Testis (tissue), 5 donors: ENCODE measurements at places on chromosomes 1 and 21. TPM values are rescaled to one million over a fixed set of nuclear protein-coding genes. Genes with fewer than 3 reads are reported as not detected.

DNA sequence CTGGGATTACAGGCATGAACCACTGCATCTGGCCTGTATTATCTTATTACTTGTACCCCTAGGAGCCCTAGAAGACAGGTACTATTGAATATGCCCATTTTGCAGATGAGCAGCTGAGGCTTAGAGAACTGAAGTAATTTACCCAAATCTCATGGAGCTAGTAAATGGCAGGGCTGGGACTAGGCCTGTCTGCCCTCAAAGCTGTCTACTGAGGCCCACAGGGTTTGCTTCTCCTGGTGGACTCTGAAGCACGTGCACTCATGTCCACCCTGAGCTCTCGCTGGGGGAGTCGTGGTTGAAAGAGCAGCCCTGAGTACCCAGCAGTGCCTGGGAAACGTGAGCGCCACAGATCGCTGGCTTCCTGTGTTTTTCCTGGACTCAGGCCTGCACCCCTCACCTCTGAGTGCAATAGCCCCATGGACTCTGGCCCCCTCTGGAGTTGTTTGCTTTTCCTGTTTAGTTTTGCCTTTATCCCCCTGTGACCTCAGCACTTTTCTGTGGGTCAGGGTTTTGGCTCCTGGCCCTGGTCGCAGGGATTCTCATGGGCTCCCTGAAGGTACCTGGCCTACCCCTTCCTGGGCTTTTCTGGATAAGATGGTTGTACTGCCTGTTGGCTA is 52.4 kb downstream of the ARHGEF10L start:
- H3K27ac ChIP-seq: no peak overlapping the region
- H3K4me1 ChIP-seq: peaks cover 11% of the 10 kb centered on the region
- no peak overlapping the region for H3K4me3 ChIP-seq
- DNase-seq: no peak
- H3K27me3 ChIP-seq: no peaks in the 10 kb centered on the region

GRCh38 chr1:20492751-20493150 is 6.7 kb upstream of the CAMK2N1 start:
- H3K36me3 ChIP-seq: no peaks in the 10 kb centered on the region
- DNase-seq: no peak
- H3K27ac ChIP-seq: no peak overlapping the region
- no peak overlapping the region for H3K4me3 ChIP-seq

DNA sequence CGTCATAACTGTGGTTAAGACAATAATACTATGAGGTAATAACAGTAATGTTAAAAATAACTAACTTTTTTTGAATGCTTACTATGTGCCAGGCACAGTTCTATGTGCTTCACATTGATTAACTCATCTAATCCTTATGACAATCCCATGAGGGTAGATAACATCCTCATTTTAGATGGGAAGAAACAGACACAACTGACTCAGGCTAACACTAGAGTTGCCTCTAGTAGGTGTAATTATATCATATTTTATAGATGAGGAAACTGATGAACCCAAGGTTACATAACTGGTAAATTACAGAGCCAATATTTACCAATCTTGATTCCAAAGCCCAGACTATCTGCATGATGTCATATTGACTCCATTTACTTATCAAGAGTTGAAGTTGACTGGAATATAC is 23.5 kb downstream of the SERPINC1 start:
- no peaks in the 10 kb centered on the region for H3K36me3 ChIP-seq
- no peaks in the 10 kb centered on the region for H3K27me3 ChIP-seq
- H3K4me1 ChIP-seq: no peaks in the 10 kb centered on the region
- no peak overlapping the region for H3K27ac ChIP-seq

- H3K4me1 ChIP-seq: no peaks in the 10 kb centered on the region
- H3K27me3 ChIP-seq: no peaks in the 10 kb centered on the region
- no peak overlapping the region for H3K27ac ChIP-seq
These were observed 35.6 kb upstream of the ERG start for GRCh38 chr21:38533887-38534286.

GRCh38 chr1:207651583-207651982 is 6.7 kb downstream of the CR1L start:
- no peaks in the 10 kb centered on the region for H3K36me3 ChIP-seq
- no peaks in the 10 kb centered on the region for H3K4me1 ChIP-seq
- DNase-seq: no peak
- no peak overlapping the region for H3K4me3 ChIP-seq
- no peaks in the 10 kb centered on the region for H3K27me3 ChIP-seq
- no peak overlapping the region for H3K27ac ChIP-seq

DNA sequence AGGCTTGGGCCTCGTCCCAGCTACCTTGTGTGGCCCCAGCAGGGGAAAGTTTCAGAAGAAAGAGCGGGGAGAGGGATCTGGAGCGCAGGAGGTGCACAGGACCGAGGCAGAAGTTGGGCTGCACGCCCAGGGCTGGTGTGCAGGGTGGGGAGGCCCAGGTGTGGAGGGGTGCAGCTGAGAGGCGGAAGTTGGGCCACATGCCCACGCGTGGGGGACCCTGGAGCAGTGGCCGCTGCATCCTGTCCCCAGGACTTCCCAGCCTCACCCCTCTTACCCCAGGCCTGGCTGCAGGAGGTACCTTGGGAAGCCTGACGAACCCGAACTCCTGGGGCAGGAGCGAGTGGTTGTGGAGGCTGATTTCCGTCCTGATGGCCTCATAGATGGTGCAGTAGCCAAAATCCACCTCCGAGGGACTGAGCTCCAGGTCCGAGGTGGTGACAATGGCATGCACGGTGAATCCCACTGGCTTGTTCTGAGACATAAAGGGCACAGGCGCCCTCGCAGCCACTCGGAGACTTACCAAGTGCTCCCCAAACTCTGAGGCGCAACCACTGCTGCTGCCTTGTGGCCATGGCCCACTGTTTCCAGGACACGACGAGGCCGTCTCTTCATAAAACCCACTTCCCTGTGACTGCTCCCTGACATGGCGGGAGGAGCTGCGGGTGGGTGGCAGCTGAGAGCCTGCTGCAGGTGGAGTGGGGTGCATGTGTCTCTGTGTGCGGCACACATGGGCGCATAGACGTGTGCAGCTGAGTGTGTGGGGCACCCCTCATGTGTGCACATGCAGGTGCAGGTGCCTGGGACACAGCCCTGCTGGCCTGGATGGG is 20.4 kb upstream of the TMEM52 start:
- no peaks in the 10 kb centered on the region for H3K27me3 ChIP-seq
- no peak for DNase-seq
- H3K36me3 ChIP-seq: no peaks in the 10 kb centered on the region
- peaks cover 4% of the 10 kb centered on the region for H3K4me1 ChIP-seq
- no peak overlapping the region for H3K4me3 ChIP-seq

DNA sequence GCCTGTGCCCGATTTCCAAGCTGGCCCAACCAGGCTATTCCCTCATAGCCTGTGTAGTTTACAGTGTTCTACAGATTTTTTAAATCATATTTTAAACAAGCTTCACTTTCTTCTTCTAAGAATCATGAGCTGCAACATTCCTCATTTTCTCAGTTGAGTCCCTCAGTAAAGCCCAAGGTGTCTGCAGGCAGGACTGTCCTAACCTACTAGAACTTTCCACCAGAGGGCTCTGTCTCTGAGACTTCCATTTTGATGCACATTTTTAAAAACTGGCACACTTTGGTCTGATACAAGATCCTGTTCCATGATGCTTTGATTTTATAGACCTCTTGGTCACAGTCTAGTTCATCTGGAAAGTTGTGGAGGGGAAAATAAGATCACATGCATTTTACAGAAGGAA is 21.6 kb upstream of the SLAMF6 start:
- H3K4me3 ChIP-seq: no peak overlapping the region
- H3K27ac ChIP-seq: no peak overlapping the region
- H3K4me1 ChIP-seq: no peaks in the 10 kb centered on the region
- no peaks in the 10 kb centered on the region for H3K36me3 ChIP-seq

DNA sequence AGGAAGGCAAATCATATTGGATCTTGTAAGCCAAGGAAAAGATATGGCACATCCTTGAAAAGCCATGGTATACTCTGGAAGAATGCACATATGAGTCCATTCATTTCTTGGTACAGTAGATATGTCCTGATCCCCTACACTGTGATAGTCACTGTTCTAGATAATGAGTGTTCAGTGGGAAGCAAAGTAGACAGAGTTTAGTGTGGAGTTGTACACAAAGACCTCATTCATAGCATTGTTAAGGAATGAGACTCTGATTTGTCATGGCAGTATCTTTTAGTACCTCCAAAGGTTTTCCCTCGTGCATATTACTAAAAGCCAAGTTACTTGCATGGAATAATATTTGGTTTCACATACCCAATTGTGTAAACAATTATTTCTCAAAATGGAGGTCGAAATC is 204.7 kb downstream of the NFIA start:
- no peaks in the 10 kb centered on the region for H3K36me3 ChIP-seq
- no peaks in the 10 kb centered on the region for H3K27me3 ChIP-seq
- H3K4me3 ChIP-seq: no peak overlapping the region
- H3K4me1 ChIP-seq: peaks cover 13% of the 10 kb centered on the region
- peak overlapping the region; percentile 28 for H3K27ac ChIP-seq

The TLCD4 gene
- 25.2 TPM for total RNA-seq

DNA sequence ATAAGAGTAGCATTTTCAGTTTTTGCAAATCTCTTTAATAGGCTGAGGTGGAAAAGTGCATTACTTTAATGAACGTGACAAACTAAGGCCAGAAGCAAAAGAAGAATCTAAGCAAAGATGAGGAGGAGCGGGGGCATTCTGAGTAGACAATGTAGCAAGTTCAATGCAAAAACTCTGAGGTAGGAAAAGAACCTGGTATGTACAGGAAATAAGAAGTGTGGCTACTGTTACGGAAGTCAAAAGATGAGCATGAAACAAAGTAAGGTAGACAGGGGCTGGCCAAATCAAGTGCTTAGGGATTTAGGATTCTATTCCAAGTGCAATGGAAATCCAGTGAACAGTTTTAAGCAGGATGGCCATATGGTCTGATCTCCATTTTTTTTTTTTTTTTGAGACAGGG is 63.7 kb downstream of the TOR3A start:
- H3K4me3 ChIP-seq: no peak overlapping the region
- H3K36me3 ChIP-seq: no peaks in the 10 kb centered on the region
- H3K27me3 ChIP-seq: no peaks in the 10 kb centered on the region
- H3K27ac ChIP-seq: no peak overlapping the region
- no peaks in the 10 kb centered on the region for H3K4me1 ChIP-seq

The TMEM52 gene
- 74.0 TPM for total RNA-seq

DNA sequence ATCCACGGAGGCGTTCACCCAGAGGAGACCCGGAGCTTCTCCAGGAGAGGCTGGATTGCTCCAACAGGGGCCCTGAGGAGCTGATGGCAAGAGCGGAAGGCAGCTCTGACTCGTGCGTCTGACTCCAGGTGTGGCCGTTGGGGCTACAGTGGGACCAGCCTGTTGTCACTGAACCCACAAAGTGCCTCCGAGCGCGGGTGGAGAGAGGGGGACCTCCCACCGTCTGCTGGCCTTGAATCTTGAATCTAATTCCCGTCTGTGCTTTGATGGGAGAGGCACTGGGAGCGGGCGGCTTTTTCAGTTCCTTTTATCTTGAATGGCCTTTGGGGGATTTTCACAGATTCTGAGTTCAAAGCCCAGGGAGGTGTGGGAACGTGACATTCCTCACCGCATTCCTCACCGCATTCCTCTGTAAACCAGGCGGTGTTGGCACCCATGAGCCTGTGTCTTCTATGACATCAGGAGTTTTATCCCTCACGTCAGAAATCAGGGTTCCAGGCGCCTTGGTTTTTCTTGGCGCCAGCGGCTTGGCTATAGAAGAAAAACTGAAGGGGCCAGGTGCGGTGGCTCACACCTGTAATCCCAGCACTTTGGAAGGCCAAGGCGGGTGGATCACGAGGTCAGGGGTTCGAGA is 39.2 kb upstream of the COL18A1 start:
- no peak for DNase-seq
- H3K4me3 ChIP-seq: no peak overlapping the region
- H3K36me3 ChIP-seq: no peaks in the 10 kb centered on the region
- H3K4me1 ChIP-seq: peaks cover 20% of the 10 kb centered on the region
- peak overlapping the region; percentile 90 for H3K27ac ChIP-seq

DNA sequence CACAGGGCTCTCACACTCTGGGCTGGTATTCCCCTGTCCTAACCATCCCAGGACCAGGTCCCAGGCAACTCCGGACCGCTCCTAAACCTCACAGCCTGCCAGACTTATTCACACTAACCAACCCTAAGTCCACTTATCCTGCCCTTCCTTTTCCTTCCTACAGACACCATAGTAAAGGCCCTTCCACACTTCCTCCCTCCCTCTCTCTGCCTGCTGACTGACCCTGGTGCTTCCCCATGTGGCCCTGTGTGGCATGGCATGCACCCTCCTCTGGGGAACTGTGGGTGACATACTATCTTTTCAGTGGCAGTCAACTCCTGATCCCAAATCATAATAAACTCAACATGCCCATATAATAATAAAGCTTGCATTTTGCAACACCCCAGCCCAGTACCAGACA is 155.1 kb upstream of the DNAH14 start:
- no peaks in the 10 kb centered on the region for H3K36me3 ChIP-seq
- H3K27ac ChIP-seq: no peak overlapping the region
- H3K4me1 ChIP-seq: no peaks in the 10 kb centered on the region
- no peaks in the 10 kb centered on the region for H3K27me3 ChIP-seq
- no peak for DNase-seq

The FCRL1 gene
- total RNA-seq: not detected

GRCh38 chr1:37752213-37752582 is 12.7 kb downstream of the EPHA10 start:
- H3K27me3 ChIP-seq: no peaks in the 10 kb centered on the region
- no peak for DNase-seq
- peak overlapping the region; percentile 53 for H3K4me3 ChIP-seq
- no peak overlapping the region for H3K27ac ChIP-seq
- H3K4me1 ChIP-seq: peaks cover 11% of the 10 kb centered on the region

- H3K27ac ChIP-seq: no peak overlapping the region
- no peak overlapping the region for H3K4me3 ChIP-seq
- no peaks in the 10 kb centered on the region for H3K36me3 ChIP-seq
- DNase-seq: peak; percentile 69
- H3K27me3 ChIP-seq: no peaks in the 10 kb centered on the region
These were observed 41.6 kb downstream of the LAMC2 start for GRCh38 chr1:183227422-183228346.

GRCh38 chr1:13781907-13782633 is 82.1 kb downstream of the PRDM2 start:
- H3K36me3 ChIP-seq: no peaks in the 10 kb centered on the region
- H3K4me1 ChIP-seq: peaks cover 23% of the 10 kb centered on the region
- H3K4me3 ChIP-seq: no peak overlapping the region
- peak; percentile 35 for DNase-seq
- no peak overlapping the region for H3K27ac ChIP-seq
- H3K27me3 ChIP-seq: no peaks in the 10 kb centered on the region

The SMCP gene
- 786 TPM for total RNA-seq
